ENCODE measurements at places on chromosomes 1 and 21. TPM values are rescaled to one million over a fixed set of nuclear protein-coding genes. Genes with fewer than 3 reads are reported as not detected.

DNA sequence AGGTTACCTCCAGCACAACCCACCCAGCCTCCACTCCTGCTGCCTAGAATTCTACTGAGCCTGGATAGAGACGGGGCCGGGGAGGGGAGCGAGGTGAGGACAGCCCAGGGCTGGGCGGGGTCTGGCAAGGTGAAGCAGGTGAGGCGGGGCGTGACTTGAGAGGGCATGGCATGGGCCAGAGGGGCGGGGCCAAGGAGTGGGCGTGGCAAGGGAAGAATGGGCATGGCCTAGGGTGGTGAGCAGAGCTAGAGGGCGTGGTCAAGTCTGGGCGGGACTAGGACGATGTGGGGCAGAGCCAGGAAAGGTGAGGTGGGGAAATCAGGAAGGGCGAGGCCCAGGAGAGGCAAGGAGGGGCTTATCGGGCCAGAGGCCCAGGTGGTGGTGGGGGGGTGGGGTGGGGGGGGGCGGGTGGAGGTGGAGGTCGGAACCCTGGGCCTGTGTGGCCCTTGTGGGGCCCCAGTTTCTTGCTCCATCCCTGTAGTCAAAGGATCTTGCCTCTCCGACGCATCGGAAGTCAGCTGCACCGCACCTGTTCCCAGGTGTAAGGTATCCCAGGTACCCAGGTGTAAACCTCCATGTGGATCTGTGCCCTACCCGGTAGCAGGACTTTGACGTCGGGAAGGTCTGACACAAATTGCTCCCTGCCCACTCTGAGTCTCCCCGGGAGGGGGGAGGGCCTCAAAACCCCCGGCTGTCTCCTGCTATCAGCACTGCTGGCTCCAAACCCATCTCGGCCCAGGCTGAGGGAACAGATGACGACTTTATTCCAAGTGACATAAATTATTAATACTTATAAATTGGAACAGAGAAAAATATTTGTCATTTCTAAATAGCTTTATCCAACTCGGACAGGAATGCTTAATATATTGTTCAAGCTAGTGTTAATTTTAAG, 32.9 kb upstream of the UTS2 start:
- no peak for DNase-seq

- DNase-seq, result no peak
These were observed 170.0 kb upstream of the NR5A2 start for GRCh38 chr1:199857516-199857915.

GRCh38 chr1:184791550-184791900, 36.9 kb upstream of the EDEM3 start:
- DNase-seq, result no peak

- no peak for DNase-seq
These were observed 130.0 kb downstream of the HS2ST1 start for GRCh38 chr1:87044424-87044823.

DNA sequence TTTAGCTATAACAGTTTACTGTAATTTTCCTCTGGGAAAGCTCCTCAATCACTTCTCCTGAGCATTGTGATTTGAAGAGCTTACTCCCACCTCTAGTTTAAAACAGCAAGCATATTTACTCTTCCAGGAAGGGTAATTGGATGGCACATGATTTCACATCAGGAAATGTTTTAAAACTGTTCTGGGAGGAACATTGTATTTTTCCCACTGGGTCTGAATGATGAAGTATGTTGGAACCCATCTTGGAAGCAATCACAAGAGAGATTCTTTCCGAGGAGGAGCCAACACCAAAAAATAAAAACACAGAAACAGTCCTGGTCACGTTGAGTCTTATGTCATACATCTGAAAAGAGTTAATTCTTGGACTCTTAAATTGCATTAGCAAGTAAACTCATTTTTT, 17.3 kb downstream of the MAP10 start:
- DNase-seq, result no peak

GRCh38 chr1:51526248-51526647, 7.2 kb upstream of the EPS15 start:
- no peak for DNase-seq

- peak; percentile 51 for DNase-seq
These were observed 57.3 kb downstream of the NKAIN1 start for GRCh38 chr1:31182352-31182751.

DNA sequence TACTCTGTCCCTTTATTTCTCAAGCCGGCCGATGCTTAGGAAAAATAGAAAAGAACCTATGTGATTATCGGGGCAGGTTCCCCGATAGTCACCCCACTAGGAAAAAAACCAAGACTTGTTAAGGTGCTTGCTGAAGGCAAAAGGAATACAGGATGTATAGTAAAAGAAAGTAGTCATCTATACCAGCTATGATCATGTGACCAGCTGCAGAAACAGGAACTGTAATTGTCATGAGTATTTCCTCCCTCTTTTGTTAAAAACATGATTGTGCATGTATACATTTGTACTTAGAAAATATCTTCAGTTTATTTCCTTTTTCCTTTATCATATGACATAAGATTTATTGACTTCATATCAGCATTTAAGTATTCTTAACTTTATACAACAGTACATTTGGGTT, 30.5 kb downstream of the PIGK start:
- DNase-seq, result no peak

DNA sequence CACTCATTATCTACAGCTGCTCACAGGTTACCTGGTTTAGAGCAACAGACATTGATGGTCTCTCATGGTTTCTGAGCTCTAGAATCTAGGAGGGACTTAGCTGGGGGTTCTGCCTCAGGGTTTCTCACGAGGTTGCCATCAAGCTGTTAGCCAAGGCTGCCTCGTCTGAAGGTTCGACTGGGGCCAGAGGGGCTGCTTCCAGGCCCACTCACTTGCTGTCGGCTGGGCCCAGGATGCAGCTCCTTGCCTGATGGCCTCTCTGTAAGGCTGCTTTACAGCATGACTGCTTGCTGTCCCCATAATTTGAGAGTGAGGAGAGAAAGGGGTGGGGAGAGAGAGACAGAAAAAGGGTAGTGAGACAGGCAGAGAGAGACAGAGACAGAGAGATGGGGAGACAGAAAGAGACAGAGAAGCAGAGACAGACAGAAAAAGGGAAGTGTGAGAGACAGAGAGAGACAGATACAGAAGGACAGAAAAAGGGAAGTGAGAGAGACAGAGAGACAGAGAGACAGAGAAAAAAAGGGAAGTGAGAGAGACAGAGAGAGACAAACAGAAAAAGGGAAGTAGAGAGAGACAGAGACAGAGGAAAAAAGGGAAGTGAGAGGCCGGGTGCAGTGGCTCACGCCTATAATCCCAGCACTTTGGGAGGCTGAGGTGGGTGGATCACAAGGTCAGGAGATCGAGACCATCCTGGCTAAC, 106.8 kb upstream of the C1orf174 start:
- DNase-seq, result no peak

GRCh38 chr1:4529446-4530165, 124.8 kb upstream of the AJAP1 start:
- no peak for DNase-seq

DNA sequence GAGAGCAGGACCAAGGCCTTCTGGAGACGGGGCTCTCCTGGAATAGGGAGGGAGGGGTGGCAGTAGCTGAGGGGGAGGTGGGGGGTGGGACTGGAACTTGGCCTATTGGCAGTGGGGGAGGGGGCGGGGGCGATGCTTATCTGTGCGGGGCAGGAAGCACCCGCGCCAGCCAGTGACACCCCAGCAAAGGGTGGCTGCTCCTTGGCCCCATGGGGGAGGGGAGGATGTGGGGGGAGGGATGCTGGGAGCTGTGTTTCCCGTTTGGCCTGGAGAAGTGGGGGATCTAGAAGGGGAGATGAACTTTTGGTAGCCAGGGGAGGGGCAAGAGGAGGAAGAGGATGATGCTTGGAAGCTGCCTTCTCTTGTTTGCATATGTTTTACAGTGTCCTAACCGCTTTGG, 11.0 kb downstream of the ZBTB7B start:
- DNase-seq, result no peak

- DNase-seq, result no peak
These were observed 803 bp downstream of the COP1 start for GRCh38 chr1:176206006-176206960.

DNA sequence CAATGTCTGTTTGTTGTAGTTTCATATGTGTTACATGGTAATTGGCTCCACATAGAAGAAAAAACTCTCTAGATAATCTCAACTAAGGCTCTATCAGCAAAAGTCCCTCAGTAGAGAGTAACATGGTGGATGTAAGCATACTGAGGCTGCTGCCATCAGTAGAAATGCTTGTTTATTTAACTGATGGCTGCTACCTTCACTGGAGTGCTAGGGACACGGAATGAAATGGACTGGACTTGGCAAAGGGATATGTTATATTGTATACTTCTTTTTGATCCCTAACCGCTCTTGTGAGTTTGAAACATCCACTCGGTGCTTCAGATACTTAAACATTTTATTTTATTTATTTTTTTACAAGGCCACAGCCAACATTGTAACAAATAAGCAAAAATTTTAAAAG, 143.0 kb downstream of the ZNF281 start:
- DNase-seq, result no peak

GRCh38 chr21:16070207-16070651, 340.4 kb downstream of the USP25 start:
- no peak for DNase-seq

GRCh38 chr1:218611916-218612585, 266.9 kb downstream of the TGFB2 start:
- DNase-seq, result no peak

GRCh38 chr1:219952361-219952760, 24.0 kb upstream of the SLC30A10 start:
- DNase-seq, result no peak

GRCh38 chr1:29247571-29248273, 11.4 kb downstream of the PTPRU start:
- no peak for DNase-seq

- no peak for DNase-seq
These were observed 1.2 kb upstream of the UBL4B start for GRCh38 chr1:110111081-110111480.

DNA sequence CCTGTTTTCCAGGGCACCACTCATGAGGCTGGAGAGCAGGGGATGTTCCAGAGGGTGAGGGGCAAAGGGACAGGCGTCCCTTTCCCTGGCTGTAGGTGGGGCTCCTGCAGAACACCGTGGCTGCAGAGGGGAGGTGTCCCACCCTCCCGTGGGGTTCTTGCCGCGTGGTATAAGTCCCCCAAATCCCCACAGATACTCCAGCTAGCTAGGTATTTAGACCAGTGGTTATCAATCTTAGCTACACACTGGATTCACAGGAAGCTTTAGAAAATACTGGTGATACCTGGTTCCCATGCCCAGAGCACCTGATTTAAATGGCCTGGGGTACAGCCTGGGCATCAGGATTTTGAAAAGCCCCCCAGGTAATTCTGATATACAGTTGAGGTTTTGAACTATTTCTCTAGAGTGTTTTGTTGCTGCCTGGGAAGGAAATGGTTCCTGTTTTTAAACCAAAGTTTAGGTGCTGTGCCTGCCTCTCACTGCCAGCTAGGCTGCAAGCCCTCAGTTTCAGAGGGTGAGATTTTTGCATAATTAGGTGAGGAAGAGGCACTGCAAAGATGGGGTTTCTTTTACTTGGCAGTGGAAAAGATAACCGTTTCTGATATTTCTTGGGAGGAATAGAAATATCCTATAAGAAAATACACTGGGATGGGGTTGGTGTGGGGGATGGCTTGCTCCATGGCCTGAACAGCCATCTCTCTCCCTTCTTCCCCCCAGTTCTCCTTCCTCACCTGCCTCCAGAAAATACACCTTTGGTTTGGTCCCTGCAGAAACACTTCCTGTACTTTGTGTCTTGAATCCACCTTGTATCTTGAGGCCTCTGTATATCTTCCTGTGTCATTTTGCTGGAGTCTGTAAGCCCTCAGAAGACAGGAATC, 51.7 kb downstream of the RASSF5 start:
- no peak for DNase-seq

DNA sequence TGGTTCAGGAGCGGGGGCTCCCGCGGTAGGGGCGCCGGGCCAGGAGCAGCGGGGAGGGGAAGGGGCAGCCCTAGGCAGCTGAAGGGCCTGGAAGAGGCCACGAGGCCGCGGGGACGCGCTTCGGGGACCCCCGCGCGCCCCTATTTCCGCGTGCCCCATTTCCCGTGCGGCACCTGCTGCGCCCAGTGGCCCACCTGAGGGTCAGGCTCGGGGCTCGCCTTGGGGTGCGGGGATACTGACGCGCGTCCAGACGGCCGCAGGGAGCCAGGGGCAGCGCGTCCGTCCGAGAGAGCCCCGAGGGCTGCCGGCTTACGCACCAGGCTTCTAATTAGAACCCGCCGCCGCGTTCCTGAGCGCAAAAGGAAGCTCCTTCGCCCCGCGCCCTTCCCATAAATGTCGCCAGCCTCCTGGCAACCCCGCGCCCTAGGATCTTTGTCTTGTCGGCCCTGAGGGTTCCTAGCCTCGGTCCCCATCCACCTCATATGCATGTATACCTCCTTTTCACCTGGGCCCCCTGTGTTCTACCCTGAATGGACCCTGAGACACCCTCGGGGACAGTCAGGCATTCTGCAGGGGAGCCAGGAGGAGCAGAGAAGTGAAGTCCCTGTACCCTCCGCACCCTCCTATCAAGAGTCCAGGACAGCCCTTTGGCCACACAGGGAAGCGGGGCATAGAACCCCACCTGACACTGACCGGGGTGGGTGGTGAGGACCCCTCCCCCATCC, 1.8 kb downstream of the WNT3A start:
- DNase-seq, result no peak

GRCh38 chr1:80170811-80171485, 1164.4 kb upstream of the ADGRL4 start:
- no peak for DNase-seq

- DNase-seq, result no peak
These were observed 300.0 kb upstream of the DEPDC1 start for GRCh38 chr1:68796888-68797287.

- no peak for DNase-seq
These were observed 220.0 kb downstream of the LRRC40 start for GRCh38 chr1:69985376-69985775.

- DNase-seq, result no peak
These were observed 235.6 kb upstream of the CACYBP start for GRCh38 chr1:174764191-174764590.

- no peak for DNase-seq
These were observed 19.8 kb downstream of the SELP start for GRCh38 chr1:169610108-169610507.

CTTNBP2NL gene
- polyA plus RNA-seq, result 19.8 TPM

SLC25A34 gene
- 0.54 TPM for polyA plus RNA-seq

OR10R2 gene
- polyA plus RNA-seq, result not detected

LCE2B gene
- polyA plus RNA-seq, result not detected

MAP3K7CL gene
- 6.1 TPM for polyA plus RNA-seq

ABCD3 gene
- 7.3 TPM for polyA plus RNA-seq

S100A7 gene
- not detected for polyA plus RNA-seq

PM20D1 gene
- not detected for polyA plus RNA-seq

TCP10L gene
- not detected for polyA plus RNA-seq

FNDC7 gene
- polyA plus RNA-seq, result not detected

NPR1 gene
- polyA plus RNA-seq, result not detected

LRRC38 gene
- not detected for polyA plus RNA-seq

LYPD8 gene
- not detected for polyA plus RNA-seq

SPATA17 gene
- polyA plus RNA-seq, result 1.1 TPM

ANKRD35 gene
- 1.4 TPM for polyA plus RNA-seq

TMIGD3 gene
- polyA plus RNA-seq, result not detected

CYP4A11 gene
- not detected for polyA plus RNA-seq

ASCL5 gene
- not detected for polyA plus RNA-seq

TTC34 gene
- 0.11 TPM for polyA plus RNA-seq

COL18A1 gene
- 99.7 TPM for polyA plus RNA-seq

GPATCH4 gene
- polyA plus RNA-seq, result 23.9 TPM

RASAL2 gene
- polyA plus RNA-seq, result 27.7 TPM

DCDC2B gene
- polyA plus RNA-seq, result not detected

ACAP3 gene
- 19.5 TPM for polyA plus RNA-seq

IL20 gene
- not detected for polyA plus RNA-seq
